ENCODE measurements at places on chromosomes 2 and 18. TPM values are rescaled to one million over a fixed set of nuclear protein-coding genes. Genes with fewer than 3 reads are reported as not detected.

DNA sequence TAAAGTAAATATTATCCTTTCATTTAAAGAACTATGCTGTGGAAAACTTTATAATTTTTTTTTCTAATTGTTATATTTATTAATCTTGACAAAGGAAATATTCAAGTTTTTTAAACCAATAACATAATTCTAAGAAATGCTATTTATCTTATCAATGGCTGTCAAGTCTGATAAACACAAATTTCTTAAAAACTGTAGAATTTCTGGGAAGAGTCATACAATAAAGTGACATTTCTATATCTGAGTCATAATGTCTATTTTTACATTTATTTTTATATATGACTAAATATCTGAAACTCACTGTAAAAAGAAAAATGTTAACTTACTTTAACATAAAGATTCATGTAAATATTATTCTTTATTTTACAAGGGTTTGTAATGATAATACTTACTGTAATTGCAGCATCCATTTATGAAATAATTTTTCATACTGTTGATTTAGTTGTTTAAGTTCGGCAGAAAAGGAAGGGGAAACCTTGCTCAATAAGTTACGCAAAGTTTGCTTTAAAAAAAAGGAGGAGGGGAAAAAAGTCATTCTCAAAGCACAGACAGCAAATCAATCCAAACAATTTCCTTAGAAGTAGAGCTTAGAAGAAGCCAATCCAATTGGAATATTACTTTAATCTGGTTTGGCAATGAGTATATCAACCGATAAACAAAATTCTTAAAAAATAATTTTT lies 32.4 kb downstream of the ORC2 start:
- no peak for DNase-seq

- DNase-seq = peak; percentile 14
These were observed 224.1 kb downstream of the MTX2 start for GRCh38 chr2:176493226-176493825.

- no peak for DNase-seq
These were observed 1.6 kb upstream of the RBM45 start for GRCh38 chr2:178110681-178111080.

DNA sequence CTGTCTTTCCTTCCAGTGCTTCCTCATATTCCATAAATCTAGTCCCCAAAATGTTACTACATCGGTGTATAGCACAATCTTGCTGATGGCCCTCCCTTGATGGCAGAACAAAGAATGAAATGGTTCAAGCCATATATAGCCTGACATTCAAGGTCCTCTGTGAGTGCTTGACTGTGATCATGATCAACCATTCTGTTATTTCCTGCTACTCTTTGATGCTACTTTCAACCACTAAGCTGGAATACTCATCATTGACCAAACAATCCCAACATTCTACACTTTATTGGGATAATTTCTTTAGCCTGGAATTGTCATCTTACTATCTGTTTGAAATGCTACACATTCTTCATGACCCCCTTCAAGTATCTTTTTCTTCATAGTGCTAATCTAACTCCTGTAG lies 633.9 kb downstream of the PLCL1 start:
- DNase-seq = no peak

- DNase-seq = no peak
These were observed 30.5 kb downstream of the ZAP70 start for GRCh38 chr2:97743913-97744312.

PLCL1 gene
- total RNA-seq = 8.2 TPM

Data from CD8-positive, alpha-beta T cell (primary cell).